Pulmonary artery endothelial cell (primary cell): ENCODE measurements at places on chromosomes 16 and 17. TPM values are rescaled to one million over a fixed set of nuclear protein-coding genes. Genes with fewer than 3 reads are reported as not detected.

Gene ZNF750
- under 0.01 and 0.07 TPM in 2 replicates for total RNA-seq

Gene FSCN2
- total RNA-seq: 0.35 and 0.66 TPM in 2 replicates

Gene UBALD2
- 9.3 and 14.2 TPM in 2 replicates for total RNA-seq

Gene CBLN1
- not detected in 2 replicates for total RNA-seq

Gene HOXB8
- total RNA-seq: not detected in 2 replicates
